Upper lobe of left lung (tissue), 6 donors: ENCODE measurements at places on chromosomes 3 and 15.

GRCh38 chr3:160200353-160200752, 24.9 kb upstream of the C3orf80 start:
- no peak for DNase-seq

DNA sequence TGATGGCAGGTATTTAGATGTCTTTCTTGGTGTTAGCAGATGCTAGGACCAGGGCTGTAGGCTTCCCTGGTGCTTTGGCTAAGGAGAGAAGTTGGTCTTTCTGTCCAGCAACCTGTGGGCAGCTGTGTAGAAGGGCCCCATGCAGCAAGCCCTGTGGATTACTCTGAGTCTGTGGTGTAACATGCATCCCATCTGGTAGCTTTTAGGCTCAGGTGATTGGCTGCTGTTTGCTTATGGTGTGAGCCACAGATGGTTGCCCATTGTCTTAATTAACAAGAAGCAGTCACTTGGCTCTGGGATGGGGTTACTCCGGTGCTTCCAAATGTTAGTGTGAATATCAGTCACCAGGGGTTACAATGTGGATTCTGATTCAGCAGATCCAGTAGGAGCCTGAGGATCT, 368.6 kb upstream of the C2CD4B start:
- DNase-seq: no peak

DNA sequence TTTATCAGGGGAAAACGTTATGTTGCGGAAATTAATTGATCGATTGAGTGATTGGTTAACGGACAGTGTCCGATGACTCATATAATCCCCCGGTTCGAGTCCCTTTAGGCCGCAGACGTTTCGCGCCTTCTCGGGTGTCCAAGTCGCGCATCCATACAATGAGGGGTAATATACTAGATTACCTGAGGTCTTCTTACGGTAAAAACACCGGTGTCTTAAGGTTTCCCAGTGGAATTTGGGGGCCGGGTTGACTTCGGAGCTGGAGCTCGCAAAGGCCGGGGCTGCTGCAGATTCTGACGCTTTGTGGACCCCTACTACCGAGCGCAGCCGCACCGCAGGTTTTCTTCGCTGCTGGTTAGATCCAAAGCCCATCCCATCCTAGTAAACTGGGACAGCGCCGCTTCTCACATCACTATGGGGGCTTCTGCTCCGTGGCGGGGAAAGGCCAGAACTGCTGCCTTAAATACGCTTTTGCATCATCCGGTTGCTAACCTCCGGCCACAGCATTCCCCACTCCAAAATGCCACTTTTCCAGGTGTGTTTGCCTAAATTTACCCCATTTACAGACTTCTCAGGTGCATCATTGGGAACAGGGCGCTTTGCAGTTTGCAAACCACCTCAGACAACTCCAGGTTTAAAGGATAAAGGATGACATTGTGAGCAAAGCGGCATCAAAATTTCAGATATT, 858 bp upstream of the SACM1L start:
- DNase-seq: no peak

- no peak for DNase-seq
Observed at GRCh38 chr3:165636684-165637015, 200.6 kb downstream of the BCHE start.

DNA sequence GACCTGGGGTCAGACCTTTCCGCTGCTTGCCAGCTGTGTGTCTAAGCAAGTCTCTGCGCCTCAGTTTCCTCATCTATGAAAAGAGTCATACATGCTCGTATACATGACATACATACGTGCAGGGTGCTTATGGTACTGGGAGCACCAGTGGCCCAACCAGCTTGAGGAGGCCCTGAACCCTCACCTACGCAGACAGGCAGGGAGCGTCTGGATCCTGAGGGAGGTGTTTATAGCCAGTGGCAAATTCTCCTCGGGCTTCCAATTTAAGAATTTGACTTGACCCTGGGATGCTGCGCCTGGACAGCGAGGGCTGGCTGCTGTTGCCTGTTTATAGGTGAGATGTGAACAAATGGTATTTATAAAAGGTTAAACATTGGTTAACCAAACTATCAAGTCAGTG, 17.7 kb upstream of the FGD5 start:
- no peak for DNase-seq
